ENCODE measurements at places on chromosomes 4 and X.

DNA sequence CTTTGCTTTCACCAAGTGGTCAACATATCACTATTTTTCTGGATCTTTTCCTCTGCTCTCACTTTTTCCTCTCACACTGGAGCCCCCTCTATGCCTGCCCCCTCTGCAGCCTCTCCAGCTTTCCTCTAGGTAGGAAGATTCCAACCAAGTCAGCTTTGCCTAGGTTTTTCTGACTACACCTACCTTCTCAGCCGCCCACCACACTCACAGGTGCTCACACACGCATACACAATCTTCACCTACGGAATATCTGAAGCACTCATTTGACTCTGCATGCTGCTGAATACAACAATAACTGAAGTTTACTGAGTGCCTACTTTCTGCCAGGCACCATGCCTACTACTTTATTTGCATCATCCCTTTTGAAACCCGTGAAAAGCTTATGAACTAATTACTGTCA is 328.0 kb downstream of the PPP3CA start:
- no peak for DNase-seq

- DNase-seq = no peak
Measured at GRCh38 chrX:9518051-9518450, 53.2 kb downstream of the TBL1X start.

DNA sequence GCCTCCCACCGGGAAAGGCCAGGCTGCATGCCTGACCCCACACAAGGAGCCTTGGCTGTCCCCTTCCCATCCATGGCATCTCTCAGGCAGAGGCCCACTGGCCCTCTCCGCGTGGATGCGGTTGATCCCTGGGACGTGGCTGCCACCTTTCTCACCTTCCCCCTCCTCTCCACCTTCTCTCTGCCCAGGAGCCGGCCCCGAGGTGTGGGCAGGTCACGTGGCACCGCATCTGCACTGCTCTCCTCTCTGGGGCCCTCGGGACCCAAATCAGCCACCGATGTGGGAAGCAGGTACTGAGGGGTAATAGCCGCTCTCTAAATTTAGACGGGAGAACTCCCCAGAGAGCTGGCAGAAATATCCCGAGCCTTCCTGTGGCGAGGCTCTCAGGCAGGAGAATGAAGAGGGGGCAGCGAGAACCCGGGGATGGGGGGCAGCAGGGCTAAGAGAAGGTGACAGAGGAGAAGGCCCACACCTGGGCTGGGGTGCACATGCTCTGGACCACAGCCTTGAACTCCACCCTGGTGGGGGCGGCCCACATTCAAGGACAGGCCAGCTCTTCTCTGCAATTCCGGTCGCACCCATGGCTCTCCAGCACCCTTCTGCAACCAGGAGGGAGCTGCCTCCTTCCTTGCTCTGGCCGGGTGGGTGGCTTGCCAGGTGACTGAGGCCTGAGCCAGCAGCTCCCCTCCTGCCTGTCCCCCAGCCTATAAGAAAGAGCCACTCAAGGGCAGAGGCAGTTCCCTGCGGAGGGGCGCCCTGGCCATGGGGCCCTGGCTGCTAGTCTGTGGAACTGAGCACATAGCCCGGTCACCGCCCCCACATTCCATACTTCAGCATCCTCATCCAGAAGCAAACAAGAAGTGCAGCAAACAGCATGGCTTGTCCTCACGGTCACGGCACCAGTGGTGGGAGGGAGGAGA is 9.6 kb upstream of the DUSP9 start:
- no peak for DNase-seq

GRCh38 chrX:153701706-153702105 is 14.0 kb downstream of the SLC6A8 start:
- DNase-seq = no peak

DNA sequence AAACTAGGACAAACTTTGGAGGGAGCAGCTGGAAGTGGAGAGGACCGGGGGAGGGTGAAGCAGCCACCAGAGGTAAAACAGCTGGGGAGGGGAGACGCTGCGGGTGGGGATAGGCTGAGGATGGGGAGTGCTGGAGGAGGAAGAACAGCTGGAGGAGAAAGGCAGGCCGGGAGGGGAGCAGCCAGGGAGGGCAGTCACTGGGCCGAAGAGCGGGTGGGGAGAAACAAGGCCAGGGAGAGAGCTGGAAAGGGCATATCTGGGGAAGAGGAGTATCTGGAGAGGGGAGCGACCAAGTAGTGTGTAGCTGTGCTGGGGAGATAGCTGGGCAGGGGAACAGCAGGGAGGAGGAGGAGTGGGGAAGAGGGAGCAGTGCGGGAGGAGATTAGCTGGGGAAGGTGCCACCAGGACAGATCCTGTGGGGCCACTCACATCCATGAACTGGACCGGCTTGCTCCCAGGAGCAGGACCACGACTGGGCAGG is 2.7 kb downstream of the SLC38A5 start:
- no peak for DNase-seq

- no peak for DNase-seq
Measured at GRCh38 chrX:53320543-53321229, 39.3 kb upstream of the IQSEC2 start.

- peak; percentile 49 for DNase-seq
Measured at GRCh38 chr4:4860600-4861389, 1.3 kb downstream of the MSX1 start.

DNA sequence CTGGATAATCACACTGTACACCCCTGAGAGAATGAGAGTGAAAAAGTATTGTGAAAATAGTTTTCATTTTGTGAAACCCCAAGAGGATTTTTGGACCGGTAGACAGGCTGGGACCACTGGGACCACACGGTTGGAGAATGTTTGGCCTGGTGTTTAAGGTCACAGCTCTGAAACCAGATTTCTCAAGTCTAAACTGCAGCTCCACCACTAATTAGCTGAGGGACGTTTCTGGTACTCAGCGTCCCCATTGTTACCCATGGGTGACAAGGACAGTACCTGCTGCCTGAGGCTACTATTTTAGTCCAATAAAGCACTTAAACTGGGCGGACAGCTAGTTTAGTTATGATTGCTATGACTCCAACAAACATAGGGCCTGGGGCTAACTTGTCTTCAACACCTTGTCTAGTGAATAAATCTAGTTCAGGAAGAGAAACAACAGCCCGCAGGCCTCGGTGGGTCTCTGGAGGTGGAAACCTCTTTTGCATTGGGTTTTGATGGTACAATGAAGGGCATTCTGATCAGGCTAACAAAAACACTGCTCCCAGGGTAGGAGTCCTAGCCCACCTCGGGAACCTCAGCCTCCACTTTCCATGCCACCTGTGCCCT is 509 bp upstream of the USP11 start:
- DNase-seq = no peak

DNA sequence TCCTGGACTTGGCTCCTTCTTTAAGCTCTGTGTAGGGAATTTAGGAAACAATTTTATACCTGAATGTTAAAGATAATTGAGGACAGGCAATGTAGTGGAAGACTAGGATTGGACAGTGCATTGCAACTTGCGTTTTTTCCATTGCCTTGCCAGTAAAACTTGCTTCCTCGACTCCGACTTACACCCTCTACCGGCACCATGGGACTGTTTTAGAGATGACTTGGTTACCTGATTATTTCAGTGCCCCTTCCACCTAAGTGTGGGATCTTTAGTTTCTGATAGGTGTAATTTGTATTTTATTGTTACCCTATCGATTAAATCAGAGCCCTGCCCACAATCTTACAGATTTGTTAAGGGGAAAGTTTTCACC is 1.2 kb downstream of the PRPS1 start:
- DNase-seq = peak; percentile 20

DNA sequence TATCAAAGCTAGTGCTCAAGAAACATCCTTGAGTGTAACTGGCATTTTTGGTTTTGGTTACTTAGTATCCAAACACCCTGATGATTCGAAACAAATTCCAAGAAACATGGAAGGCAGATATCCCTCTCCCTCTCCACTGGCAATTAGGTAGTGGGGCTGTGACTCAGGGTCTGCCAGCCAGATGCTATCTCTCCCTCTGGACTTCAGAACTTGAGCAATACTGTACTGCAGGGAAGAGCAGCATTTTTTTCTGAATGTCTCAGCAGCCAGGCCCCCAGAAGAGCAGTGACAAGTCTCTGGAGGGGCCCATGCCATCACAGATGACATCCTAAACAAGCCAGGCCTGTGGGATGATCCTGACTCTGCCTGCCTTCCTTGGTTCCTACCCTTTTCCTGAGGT is 37.3 kb upstream of the BCORL1 start:
- DNase-seq = peak; percentile 36

DNA sequence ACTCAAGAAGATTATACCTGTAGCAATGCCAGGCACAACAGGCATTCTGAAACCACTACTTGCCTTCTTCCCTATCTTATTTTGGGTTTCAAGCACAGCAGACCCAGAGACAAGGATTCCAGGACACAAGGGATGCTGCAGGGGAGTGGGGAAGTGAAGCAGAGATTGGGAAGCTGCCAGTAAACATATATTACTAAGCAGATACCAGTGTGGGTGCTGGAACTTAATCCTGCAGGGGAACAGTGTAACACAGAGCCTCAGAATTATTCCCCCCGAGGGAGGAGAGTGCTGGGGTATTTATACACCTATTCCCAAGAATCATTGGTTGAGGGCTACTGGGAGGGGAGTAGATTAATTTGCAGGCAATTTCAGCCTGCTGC is 33.3 kb upstream of the MAML3 start:
- peak; percentile 10 for DNase-seq

GRCh38 chr4:82578935-82579334 is 17.1 kb upstream of the TMEM150C start:
- DNase-seq = no peak

DNA sequence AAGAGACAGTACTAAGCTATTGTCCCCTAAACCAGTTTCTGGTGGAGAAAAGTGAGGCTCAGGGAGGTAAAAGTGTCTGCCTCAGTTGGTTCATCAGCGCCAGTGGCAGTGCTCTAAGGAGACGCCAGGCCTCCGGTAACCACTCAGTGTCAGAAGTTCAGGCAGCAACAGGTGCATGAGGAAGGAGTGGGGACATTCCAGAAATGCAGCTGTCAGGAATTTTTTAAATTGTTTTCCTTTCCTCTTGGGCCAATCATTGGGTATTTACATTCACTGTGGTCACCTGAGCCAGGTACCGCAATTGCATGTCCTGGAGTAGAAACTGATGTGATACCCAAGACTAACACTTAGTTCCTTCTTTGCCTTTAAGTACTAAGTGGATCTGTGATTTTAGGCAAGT is 40.2 kb upstream of the HS3ST1 start:
- no peak for DNase-seq

DNA sequence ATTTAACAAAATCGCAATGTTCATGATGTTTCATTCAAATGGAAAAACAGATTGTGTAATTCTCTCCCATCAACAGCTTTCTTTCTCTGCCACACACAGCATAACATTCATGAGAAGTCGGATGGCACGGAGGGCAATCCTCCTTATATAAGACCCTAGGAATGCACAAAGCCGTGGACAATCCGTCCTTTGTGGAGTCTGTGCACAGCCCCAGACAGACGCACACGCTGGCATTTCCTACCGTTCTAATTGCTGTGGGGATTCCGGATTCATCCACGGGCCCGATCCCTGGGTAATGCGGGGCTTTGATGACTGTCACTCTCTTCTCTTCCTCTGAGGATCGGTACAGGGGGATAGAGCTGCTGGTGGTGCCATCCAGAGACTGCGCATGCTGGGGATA is 121.9 kb upstream of the PDLIM3 start:
- DNase-seq = no peak

- no peak for DNase-seq
Measured at GRCh38 chr4:17558941-17559708, 17.9 kb upstream of the LAP3 start.

GRCh38 chrX:7993873-7994272 is 66.7 kb upstream of the PNPLA4 start:
- DNase-seq = no peak

GRCh38 chr4:1247864-1248244 is 1.1 kb downstream of the CTBP1 start:
- DNase-seq = no peak

DNA sequence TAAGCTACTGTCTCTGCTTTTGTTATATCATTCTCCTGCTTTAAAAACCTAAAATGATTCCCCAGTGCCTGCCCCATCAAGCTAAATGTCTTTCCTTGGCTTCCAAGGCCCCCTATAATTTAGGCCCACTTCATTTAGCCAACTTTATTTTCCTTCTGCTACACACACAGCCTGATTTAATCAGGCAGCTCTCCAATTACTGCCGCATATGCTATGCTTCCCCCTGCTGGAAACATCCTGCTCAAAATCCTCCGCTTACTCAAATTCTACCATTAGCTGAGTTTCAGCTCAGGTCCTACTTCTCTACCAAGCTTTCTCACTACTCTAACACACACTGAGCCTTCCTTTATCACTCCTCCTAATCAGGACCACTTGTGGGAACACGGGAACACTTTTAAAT is 17.0 kb downstream of the LAMP2 start:
- peak; percentile 39 for DNase-seq

DNA sequence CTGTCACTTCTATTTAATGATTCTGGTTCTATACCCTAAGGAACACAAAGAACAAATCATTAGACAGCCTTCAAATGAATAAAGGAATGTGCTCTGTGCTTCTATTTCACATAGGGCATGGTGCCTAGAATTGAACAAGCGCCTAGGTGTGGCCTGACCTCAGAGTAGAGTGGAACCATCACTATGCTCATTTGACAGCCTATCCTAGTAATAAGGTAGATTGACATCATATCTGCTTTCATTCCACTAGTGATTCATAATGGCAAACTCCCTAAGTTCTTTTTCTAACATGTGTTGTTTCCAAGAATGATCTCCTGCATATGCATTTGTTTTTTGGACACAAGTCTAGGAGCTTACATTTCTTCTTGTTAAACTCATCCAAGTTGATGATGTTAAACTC is 36.6 kb downstream of the METTL14 start:
- no peak for DNase-seq

All from fibroblast of skin of right quadriceps (primary cell).